Anterior cingulate cortex (tissue), 58 donors: ENCODE measurements at places on chromosomes 3 and 15.

GRCh38 chr3:89223188-89223587 is 115.8 kb downstream of the EPHA3 start:
- DNase-seq: no peak

DNA sequence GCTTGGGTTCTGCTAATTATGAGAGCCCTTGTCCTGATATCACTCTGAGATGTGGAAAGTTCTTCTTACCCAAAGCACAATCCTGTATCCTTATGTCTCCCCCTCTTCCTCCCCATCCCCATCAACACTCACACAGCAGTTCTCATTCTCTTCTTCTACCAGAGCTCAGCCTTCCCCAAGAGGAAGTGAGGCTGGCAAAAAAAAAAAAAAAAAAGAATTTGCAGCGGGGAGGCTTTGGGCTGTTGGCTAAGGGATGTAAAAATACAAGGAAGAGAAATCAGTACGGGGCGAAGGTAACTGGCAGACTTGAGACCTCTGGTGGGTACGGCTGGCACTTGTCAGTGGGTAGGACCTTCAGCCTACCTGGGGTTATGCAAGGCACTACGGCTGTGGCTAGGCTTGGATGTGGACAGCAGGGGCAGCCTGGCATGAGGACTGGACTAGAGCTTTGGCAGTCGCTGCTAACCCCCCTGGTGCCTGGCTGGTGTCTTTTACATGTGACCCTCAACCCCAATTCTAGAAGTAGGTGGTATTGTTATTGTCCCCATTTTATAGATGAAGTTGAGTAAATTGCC is 5.4 kb downstream of the VIPR1 start:
- no peak for DNase-seq

DNA sequence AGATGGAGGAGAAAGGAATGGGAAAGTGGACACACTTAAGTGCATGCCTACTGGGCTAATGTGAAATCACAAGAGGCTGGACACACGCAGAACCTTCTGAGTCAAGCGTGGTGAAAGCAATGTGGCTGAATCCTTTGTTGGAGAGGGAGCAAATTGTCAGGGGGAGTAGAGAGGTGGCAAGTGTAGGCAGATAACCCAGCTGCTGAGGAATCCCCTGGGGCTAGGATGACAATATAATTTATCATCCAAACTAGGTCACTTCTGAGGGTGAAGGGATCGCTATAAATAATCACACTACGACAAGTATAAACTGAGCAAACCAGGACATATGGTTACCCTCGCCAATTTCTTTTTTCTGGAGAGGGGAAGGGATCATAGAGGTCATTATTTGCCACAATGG is 28.7 kb downstream of the TAMM41 start:
- no peak for DNase-seq

DNA sequence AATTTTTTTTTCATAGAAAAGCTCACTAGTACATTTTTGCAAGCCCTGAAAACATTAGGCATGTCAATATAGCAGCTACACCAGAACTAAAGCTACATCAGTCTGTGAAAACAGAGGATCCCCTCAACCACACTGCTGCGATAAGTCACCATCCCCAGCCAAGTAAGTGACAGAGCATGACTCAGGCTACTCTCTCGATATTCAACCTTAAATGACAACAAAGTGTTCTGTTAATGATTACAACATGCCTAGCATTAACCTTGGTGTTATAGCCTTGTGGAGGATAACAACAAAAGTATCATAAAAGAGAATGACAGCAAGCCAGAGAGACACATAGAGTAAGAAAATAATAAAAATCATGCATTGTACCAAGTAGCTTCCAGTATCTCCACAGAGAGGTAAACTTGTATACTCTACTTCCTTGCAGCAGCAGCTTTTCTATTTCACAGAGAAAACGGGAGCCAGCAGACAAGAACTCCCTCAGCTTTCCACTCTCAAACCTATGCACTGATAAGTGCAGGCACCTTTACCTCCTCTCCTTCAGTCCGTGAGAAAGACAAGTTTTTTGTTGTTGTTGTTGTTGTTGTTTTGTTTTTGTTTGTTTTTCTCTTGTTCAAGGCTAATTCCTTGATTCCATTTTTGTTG is 76.6 kb downstream of the GBE1 start:
- DNase-seq: no peak

DNA sequence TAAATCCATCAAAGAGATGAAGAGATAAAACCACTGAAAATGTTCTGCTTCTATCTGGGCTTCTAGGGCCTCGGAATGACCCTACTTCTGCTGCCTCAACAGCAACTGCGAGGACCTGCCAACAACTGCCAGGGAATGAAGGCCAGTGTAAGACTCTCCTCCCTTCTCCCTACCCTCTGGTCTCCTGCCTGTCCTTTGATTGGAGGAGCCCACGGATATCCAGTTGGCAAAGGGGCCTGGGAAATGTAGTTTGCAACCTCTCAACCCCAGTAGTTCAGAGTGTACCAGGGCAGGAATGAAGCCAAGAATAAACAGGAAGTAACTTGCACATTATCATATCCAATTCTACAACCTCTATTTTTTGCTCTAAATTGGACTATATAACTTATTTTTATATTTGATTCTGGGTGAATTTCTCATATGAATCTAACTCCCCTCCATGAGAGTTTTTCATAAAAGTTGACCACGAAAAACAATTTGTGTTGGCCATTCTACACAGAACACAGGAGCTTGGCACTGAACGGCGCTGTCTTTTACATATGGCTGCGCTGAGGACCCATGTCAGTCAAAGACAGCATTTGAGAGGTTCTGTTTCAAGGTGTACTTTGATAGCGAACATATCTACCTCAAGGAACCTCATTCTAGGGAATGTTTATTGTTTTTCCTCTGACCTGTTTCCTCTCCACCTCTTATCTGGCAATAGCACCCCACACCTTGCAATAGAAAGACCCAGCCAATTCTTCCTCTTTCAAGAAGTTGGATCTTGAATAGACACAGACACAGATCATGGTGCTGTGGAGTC is 91.1 kb upstream of the RNF7 start:
- DNase-seq: no peak

DNA sequence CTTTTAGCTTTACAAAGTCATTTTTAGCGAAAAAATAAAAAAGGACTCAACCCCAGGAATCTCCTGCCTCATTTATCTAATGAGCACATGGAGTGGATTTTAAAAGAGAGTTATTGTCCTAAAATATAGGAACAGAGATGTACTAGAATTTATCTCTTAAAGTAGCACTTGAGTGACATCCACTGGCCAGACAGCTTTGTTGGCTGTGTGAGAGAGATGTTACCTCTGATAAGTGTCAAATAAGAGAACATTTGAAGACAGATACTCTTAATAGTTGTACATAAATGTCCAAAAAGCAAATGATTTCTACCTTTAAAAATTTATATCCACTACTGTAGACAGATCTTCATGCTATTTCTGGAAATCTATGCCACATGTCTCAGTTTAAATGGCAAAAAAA is 12.3 kb upstream of the MFSD1 start:
- DNase-seq: no peak

GRCh38 chr3:10437995-10438901 is 67.1 kb downstream of the ATP2B2 start:
- DNase-seq: no peak

GRCh38 chr3:5579946-5580345 is 392.4 kb downstream of the EDEM1 start:
- DNase-seq: no peak

DNA sequence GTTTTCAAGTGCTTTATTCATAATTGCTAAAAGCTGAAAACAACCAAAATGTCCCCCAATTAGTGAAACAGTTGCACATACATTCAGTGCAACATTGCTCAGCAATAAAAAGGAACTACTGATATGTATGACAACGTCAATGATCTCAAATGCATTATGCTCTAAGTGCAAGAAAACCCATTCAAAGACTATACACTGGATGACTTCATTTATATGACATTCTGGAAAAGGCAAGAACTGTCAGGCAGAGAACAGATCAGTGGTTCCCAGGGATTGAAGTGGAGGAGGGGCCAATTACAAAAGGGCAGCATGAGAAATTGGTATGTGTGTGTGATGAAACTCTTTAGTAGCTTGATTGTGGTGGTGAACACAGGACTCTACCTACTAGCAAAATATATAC is 585.6 kb downstream of the TBL1XR1 start:
- no peak for DNase-seq

- no peak for DNase-seq
Measured at GRCh38 chr3:46912986-46913385, 35.5 kb downstream of the PTH1R start.

DNA sequence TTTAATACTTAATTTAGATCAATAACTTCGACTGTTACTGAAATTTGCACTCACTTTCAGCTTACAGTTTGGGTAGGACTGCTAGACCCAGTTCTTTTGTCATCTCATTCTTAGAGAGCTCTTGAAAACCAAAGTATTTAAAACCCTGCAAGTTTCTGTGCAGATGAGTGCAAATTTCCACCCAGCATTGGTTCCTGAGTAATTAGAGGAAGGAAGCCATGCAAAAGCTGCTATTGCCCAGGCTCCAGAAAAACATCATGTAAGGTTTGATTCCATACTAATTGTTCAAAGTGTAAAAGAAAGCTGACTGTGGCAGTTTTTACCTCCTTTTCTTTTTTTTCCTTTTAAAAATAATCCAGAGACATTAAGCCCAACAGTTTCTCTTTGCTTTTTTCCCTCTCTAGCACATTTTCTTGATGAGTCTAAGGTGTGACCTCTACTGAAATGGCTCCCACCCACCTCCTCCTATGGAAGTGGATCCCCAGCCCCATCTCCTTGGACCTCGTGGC is 30.3 kb downstream of the ABHD2 start:
- DNase-seq: no peak

DNA sequence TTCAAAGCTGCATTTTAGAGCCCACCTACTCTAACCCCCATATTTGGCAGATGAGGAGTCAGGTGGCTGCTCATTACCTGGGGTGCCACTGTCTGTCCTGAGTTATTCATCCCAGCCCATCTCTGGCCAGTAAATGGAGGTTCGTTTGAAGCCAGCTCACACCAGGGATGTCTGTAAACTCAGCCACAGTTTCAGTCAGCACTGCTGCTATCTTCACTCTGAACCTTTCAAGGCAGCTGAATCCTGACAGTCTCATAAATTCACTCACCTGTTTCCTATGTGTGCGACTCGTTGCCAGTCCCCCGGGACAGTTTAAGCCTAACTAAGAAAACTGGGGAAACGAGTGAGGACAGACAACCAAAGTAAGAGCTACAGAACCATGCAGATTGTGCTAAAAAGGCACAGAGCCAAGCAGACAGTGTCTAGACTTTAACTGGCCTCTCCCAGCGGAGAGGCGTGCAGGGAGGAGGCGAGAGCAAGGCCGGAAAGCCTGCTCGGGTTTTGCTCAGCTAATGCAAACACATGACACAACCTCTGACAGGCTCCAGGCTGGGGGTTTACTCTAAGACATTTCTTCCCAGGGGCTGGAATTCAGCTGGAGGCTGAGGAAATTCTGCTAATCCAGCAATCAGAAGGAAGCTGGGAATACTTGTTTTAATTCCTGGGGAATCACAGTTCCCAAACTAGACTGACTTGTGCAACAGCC is 12.0 kb downstream of the FSTL1 start:
- DNase-seq: no peak

GRCh38 chr3:178712247-178712646 is 176.0 kb downstream of the KCNMB2 start:
- no peak for DNase-seq

- no peak for DNase-seq
Measured at GRCh38 chr15:90436952-90437351, 48.9 kb downstream of the IQGAP1 start.

DNA sequence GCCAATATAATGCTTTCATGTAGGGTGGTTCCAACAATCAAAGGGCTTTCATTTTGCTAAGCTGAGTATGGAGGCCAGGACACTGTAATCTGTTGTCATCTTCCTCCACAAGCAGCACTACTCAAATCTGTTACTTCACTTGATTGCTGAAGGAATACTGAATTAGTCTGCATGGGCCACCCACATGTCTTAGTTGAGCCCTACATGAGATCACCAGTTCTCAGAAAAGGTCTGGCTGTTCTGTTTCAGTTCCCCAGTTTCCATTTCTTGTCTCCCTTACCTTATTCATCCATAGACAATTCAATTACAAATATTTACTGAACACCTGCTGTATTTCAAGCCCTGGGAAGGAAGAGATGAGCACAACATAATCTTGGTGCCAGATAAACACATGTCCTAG is 119.2 kb downstream of the FHIT start:
- DNase-seq: no peak

- no peak for DNase-seq
Measured at GRCh38 chr3:8154617-8155016, 347.0 kb upstream of the LMCD1 start.

GRCh38 chr3:127745656-127746399 is 73.1 kb downstream of the ABTB1 start:
- DNase-seq: no peak

DNA sequence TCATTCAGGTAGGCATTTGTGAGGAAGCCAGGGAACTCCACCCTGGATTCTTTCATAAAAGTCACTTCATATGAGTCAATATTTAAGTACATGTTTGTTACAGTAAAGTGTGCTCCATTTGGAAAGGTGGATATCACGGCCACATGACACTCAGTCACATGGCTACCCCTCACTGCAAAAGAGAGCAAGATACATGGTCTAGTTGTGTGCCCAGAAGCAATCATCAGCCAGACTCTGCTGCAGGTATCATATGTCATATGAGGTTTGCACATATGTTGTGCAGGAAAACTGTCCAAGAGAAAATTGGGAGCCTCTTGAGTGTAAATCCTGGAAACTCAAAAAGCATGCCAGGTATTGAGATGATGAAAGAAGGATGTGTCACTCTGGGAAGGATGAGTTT is 55.0 kb upstream of the NMNAT3 start:
- no peak for DNase-seq

DNA sequence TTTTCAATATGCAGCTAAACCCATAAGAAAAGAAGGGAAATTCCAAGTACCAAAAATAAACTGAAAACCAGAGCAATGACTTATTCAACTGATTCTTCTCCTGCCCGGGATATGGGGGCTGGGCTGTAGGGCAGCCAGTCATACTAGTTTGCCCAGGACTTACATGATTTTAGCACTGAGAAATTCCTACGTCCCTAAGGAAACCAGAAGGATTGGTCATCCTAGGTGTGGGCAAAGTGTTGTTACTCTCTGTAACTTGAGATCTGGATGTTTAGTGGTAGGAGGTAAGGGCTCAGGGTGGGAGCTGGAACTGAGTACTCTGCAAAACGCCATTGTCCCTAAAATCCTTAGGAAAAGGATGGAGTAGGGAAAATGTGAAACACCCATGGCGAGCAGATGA is 1.2 kb upstream of the DAZL start:
- DNase-seq: no peak

- DNase-seq: no peak
Measured at GRCh38 chr15:67433495-67434099, 87.3 kb upstream of the C15orf61 start.

- DNase-seq: no peak
Measured at GRCh38 chr3:106004137-106004681, 135.4 kb upstream of the CBLB start.
